ENCODE measurements at places on chromosomes 6 and 20.

DNA sequence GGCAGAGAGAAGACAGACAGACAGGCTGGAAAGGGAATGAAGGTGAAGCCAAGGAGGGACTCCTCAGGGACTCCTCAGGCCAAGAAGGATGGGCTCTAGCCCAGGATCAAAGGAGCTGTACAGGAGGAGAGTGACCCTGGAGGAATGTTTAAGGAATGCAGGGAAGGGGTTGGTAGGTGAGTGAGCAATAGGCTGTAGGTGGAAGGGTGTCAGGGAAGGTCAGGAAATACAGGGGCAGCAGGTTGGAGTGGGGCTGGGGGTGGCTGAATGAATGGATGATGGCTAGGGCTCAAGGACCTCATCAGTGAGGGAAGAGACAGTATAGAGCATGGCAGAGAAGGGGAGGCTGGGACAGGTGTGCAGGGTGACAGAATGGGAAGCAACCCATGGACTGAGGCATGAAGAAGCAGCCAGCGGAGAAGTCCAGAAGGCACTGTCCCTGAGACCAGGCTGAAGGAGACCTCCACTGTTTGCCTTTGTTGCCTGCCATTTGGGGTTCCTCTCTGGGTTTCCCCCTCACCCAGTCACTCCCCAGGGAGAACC, 13.2 kb downstream of the SYNGAP1 start:
- no peak for DNase-seq

DNA sequence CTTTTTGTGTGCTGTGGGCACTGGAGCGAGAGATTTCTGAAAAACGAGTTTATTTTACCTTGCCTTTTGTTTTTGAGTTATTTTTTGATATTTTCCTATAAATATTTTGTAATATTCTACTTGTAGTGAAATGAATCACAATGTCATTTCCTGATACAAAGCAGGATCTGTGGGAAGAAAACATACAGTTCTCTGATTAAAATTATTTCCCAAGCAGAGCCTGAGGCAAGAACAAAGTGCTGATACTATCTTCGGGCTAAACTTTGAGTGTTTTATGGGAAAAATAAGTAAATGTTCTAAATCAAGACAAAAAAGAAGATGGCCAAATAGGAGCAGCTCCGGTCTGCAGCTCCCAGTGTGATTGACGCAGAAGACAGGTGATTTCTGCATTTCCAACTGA, 33.7 kb upstream of the ELOVL5 start:
- DNase-seq = no peak

- DNase-seq = peak; percentile 7
Observed at GRCh38 chr6:85747093-85747492, 104.4 kb upstream of the SYNCRIP start.

DNA sequence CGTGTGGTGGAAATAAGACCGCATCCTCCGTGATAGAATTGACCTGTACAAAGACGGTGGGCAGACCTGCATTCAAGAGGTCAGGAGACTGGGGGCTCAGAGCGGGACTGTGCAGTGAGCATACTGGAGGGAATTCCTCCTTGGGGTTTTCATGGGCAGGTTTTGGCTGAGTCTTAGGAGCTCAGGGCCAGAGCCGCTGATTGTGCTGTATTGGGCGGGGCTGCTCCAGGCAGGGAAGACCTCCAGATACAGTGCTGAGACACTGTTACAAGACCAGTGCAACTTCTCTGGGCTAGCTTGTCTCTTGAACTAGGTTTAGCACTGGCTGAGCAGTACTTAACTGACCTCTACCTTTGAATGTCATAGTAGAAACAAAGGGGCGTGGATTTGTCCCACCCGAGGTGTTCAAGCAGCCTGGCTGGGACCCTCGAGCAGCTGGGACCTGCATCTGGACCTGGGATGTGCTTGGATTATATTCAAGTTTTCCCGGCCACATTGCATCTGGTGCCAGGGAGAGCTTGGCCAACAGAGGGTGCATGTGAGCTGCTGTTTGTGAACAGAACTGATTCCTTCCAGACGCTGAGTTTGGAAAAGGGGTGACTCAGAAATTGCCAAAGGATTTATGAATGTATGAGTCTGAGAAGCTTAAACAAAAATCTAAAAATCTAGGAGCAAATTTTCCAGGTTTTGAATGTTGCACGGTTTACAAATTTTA, 33.4 kb upstream of the SLC22A1 start:
- DNase-seq = peak; percentile 85

DNA sequence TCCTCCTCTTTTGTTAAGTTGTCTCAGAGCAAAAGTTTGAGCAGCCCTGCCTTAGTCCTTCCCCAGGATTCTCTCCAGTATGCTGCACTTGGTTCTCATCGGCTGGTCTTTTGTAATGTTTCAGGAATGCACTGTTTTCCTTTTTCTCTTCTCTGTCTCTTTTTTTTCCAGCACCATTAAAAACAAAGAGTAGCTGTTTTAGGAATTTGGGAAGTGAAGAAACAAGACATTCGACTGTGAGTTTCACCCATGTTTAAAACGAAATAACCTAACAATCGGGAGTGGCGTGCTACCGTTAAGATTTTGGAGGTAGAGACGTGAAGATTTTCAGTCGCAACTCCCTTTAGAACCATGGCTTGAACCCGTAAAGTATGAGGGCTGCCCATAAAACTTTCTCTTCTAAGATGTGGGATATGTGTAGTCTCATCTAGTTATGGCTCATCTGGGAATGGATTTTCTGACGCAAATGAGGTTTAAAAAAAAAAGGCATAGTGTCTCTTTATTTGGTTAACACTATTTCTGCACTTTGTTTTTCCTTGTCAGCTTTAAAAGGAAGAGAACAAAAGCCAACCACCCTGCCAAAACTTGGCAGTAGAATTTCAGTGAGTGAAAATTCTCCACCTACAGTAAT, 35.9 kb upstream of the RAB23 start:
- peak; percentile 91 for DNase-seq

- DNase-seq = no peak
Observed at GRCh38 chr6:159299566-159299965, 130.4 kb downstream of the FNDC1 start.

GRCh38 chr20:37728635-37728983, 34.8 kb downstream of the CTNNBL1 start:
- DNase-seq = no peak

DNA sequence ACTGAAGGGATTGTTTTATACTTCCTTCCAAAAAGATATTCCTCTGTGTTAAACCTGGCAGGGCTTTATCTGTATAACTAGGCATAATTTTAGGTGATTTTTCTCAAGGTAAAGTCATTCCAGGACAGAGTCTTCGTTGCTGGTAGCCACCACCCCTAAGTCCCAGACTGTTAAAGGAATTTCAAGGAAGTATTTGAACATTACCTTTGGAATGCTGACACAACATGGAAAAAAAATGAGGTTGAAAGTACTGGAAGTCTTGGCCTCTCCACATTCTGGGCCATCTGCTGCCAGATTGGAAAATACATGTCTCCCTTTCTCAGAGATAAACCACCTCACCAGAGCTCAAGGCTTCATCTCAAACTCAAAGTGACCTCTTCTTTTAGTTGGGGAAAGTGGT, 27.0 kb upstream of the ETV7 start:
- no peak for DNase-seq

DNA sequence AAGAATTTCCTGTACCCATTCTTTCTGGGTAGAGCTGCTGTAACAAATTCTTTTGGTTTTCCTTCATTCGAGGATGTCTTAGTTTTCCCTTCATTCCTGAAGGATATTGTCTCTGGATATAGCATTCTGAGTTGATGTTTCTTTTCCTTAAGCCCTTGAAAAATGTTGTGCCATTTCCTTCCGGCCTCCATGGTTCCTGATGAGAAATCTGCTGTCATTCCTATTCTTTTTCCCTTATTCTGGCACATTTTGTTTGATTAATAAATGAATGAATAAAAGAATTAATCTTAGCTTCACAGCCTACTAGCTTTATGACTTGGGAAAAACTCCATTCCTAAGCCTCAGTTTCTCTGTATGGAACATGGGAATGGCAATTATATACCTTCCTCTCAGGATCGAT, 173.1 kb downstream of the EYA2 start:
- no peak for DNase-seq

- peak; percentile 70 for DNase-seq
Observed at GRCh38 chr6:12064131-12064530, 52.0 kb downstream of the HIVEP1 start.

DNA sequence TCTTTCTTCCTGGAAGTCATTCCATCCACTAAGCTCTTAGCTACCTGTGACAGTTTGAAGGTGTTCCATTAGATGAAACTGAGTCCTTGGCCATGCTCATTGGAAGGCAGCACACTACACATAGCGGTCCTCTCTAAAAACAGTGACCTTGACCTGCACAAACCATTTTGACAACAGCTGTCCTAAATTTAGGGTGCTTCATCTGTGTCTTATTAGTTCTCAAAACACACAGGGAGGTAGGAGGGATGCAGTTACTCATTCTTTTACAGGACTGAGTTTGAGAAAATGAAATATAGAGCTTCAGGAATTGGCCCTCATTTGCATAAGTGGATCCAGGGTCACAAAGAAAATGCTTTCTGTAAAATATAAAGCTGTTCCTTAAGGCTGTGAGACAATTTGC, 20.4 kb upstream of the MAP3K4 start:
- no peak for DNase-seq

GRCh38 chr20:54058420-54059139, 11.8 kb downstream of the BCAS1 start:
- no peak for DNase-seq

GRCh38 chr6:19812512-19813119, 24.6 kb upstream of the ID4 start:
- no peak for DNase-seq

GRCh38 chr6:44078827-44079671, 48.2 kb downstream of the MRPL14 start:
- no peak for DNase-seq

DNA sequence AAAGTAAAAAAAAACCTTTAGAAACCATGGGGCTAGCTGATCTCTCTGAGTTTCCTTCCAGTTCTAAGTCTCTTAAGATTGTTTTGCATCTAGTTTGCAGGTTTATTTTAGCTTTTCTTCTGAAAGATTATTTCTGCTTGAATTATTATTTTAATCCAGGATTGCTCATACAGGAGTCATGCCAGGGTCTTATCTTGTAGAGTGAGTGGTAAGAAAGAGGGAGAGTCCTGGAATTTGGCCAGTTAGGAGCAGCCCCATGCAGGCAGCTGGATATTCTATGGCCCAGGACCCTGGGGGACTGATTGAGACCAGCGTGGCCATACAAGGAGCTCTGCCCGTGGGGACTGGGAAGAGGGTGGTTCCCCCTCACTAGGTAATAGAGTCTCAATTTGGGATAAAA, 178.9 kb upstream of the HEY2 start:
- no peak for DNase-seq

DNA sequence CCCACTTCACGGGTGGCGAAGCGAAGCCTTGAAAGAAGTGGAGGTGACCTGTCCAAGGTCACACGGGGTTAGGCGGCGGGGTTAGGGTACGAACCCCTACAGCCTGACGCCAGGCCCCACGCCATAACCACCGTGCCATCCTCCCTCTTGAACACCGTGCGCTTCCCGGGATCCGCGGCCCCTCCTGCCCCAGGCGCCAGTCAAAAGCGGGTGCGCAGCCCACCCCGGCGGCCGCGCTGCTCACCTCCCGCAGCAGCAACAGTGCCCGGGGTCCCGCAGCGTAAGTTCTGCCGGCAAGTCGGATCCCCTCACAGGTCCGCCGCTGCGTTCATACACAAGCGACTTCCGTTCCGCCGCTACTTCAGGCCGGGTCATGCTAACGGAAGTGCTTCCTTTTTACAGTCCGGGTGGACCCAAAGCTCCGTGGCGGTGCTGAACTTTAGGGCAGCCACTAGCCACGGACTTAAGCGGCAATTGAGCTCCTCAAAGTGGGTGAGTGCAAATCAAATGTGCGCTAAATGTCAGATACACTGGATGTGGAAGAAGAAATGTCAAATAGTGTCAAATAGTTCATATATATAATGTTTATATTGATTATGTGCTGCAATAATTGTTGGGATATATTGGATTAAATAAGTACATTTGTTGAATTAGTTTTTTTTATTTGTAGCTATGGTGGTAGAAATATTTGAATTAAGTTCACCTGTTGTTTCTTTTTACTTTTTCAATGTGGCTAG, at the start of gene CDK5RAP1:
Gene CDK5RAP1 (minus strand): TSS at position 336 of the 737 bp plus-strand sequence. CDS start 4,455 bp downstream, outside the sequence.
- no peak for DNase-seq

- no peak for DNase-seq
Observed at GRCh38 chr20:13775867-13776266, 8.9 kb downstream of the ESF1 start.

DNA sequence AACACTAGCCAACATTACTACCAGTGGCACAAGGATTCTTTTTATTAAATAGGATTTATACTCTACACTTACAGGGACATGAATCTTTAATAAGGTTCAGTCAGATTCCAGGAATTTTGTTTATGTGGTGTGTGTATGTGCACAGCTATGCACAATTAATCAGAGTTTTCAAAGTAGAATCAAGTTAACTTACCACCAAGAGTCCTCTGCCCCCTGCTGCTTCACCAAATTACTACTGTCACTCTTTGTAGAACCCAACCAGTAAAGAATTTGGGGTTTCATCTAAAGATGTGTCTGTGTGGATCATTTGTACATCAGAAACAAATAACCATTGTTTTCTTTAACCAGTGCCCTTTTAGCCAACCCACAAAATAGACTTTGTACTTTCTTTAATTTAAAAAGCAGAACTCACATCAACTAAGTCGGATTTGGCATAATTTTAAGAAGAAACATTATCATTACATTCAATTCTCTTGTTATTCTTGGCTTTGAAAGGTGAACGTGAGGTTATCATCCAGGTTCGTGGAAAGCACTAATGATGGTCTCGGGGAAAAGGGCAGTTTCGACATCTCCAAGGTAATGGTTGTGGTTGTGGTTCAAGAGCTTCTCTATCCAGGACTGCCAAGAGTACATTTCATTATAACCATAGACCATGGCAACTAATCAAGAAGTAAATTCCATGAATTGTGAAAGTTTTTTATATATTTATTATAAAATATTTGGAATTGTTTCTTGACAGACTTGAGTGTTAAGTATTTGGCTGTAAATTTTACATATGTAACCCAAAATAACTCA, 514.3 kb upstream of the ID4 start:
- no peak for DNase-seq

DNA sequence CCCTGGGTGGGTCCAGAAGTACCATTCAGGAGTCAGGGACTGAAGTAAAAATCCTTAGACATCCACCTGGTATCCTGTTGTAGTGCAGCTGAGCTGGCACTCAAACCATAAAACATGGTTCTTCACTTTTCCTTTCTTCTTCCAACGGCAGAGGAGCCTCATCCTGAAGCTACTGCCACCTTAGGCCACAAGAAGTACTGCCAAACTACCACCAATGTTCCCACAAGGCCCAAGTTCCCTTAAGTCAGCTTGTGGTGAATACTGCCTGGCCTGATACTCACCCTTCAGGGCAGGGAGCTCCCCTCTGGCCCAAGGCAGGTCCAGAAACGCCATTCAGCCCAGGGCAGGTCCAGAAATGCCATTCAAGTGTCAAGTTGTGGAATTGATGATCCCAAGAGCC, 1053.4 kb upstream of the CITED2 start:
- no peak for DNase-seq
